Cerebellar nuclear complex (tissue), 1 donor: ENCODE measurements at places on chromosomes 1 and 21.

- DNase-seq = no peak
Measured at GRCh38 chr1:7388141-7388487, 383.0 kb upstream of the VAMP3 start.

GRCh38 chr1:156391366-156391677 lies 22.3 kb downstream of the RHBG start:
- no peak for DNase-seq

- DNase-seq = no peak
Measured at GRCh38 chr1:16978567-16979474, 1.6 kb downstream of the MFAP2 start.

- DNase-seq = no peak
Measured at GRCh38 chr1:232305050-232305449, 324.9 kb downstream of the SIPA1L2 start.

DNA sequence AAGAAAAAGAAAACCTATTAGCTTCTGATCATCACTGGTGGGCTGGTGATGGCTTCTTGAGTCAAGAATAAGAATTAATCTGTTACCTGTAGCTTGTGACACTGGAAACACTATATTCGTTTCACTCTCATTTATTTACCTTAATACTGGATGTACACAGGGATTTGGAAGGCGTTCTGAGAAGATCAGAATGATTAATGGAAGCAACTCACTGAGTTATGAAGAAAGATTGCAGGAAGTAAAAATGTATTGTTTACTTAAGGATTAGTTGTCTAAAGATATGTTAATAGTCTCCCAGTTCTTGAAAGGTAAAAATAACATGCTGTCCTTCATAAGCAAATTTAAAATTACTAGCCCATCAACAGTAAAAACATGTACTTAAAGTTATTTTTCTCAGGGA lies 644.9 kb upstream of the NCAM2 start:
- no peak for DNase-seq

GRCh38 chr1:222247081-222247480 lies 300.8 kb downstream of the HHIPL2 start:
- no peak for DNase-seq

GRCh38 chr1:152901631-152902030 lies 6.7 kb upstream of the IVL start:
- no peak for DNase-seq

GRCh38 chr1:185438936-185439335 lies 121.9 kb upstream of the IVNS1ABP start:
- DNase-seq = no peak

DNA sequence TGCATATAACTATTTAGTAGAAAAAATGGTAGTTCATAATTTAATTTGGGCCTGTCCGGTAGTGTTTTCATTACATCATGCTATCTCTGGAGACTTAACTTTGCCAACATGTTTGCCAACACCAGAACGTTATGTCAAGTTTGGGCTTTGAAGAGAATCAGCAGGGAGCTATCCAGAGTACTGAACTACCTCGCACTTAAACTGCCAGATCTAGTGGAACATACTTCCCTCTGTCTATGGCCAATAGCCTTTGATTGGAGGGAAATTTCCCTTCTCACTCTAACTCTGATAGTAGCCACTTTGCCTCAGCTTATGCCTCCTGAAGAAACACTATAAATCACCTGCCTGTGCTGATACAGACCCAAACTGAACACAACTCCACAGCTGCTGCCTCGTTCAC lies 10.0 kb downstream of the LRRC53 start:
- no peak for DNase-seq

DNA sequence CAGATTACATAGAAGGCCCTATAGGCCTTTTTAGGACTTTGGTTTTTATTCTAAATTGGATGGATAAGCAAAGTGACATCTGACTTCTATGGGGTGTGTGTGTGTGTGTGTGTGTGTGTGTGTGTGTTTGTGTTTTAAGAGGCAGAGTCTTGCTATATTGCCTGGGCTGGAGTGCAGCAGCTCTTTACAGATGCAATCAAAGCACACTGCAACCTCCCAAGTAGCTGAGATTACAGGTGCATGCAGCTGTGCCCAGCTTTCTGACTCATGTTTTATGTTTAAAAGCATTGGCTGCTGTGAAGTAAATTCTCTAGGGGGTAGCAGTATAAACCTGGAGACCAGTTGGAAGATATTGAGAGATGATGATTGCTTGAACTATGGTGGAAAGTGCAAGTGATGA lies 12.4 kb upstream of the EVI5 start:
- DNase-seq = no peak

- no peak for DNase-seq
Measured at GRCh38 chr1:216500273-216500967, 77.2 kb upstream of the USH2A start.

GRCh38 chr1:85148524-85149250 lies 52.1 kb downstream of the SYDE2 start:
- DNase-seq = no peak
